ENCODE measurements at places on chromosomes 11 and 22. TPM values are rescaled to one million over a fixed set of nuclear protein-coding genes. Genes with fewer than 3 reads are reported as not detected.
A peak's percentile ranks its signal among the peaks of the same experiment; 100 is the strongest.

KCNJ1 gene
- polyA plus RNA-seq = 76.0 TPM

HIC2 gene
- polyA plus RNA-seq = 9.7 TPM

GAL gene
- 0.23 TPM for polyA plus RNA-seq

RASL10A gene
- polyA plus RNA-seq = 0.40 TPM

MEI1 gene
- polyA plus RNA-seq = 4.6 TPM

LRRC74B gene
- polyA plus RNA-seq = 0.27 TPM

GRCh38 chr22:20036084-20036482 lies 15.2 kb downstream of the TANGO2 start:
- DNase-seq = peak; percentile 14

DNA sequence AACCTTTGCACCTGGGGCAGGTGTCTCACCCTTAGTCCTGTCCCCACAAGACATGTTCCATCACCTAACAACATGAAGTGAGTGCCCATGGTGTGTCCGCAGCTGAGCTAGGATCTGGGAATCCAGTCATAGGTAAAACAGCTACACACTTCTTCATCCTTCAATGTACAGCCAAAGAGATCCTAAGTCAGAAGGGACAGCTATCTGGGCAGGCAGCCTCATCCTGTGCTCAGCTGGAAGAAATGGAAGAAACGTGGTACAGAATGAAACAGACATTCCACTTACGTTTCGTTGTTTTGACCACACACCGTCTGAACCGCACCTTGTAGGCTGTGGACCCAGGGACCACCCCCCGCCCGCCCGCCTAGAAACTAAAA lies 30.8 kb downstream of the PDGFB start:
- no peak for DNase-seq

DNA sequence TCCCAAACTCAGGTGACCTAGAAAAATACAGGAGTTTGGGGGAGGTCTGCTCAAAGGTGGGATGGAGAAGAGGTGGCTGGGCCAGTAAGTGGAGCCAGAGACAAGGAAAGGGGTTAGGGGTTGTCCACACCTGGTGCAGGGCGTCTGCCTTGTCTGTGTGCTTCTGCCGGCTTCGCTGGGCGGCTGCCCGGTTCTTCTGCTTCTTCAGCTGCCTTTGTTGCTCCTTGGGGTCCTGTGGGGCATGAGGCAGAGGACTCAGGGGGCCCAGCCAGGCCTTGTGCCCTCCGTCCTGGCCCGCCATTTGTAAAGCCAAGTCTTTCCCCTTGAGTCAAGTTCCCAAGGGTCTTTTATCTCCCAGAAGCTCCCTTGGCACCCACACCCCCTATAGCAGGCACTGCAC lies 2.5 kb downstream of the BATF2 start:
- DNase-seq = no peak

- no peak for DNase-seq
Measured at GRCh38 chr22:44107340-44107739, 73.4 kb upstream of the PARVG start.

DNA sequence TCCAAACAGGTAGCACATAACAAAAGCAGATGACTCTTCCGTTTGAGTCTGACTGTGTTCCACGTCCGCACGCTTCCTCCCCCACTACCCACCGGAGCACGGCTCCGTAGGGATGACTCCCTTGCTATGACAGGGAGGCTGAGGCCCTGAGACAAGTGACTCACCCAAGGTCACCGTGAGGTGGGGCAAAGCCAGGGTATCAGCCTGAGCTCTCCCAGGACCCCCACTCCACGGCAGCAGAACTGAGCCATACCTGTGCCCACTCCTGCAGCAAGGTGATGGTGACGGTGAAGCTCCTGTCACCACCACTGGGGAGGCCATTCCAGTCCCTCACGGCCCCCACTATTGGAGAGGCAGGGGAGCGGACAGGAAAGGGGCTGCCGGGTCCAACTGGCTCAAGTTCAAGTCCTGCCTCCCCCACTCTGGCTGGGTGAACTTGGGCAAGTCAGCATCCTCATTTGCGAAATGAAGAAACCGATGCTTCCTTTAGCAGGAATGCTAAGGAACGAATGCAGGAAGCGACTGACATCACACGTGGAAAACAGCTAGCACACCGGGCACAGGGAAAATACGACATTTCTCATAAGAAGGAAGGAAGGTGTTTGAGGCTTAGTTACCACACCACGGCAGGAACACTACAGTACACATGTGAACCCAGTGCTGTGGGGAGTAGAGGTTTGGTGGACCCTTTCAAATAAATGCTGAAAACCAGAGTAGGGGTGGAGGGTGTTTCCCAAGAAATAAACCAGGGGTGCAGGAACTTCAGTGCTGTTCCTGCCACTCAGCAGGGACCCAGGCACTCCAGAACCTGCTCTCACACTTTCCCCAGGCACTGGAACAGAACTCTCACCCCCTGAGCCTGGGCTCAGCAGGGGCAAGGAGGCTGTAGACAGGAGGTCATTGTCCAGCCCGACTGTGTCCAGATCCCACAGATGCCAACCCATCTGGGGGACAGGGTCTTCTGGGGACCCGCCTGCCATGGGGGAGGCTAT lies 32.4 kb upstream of the CBX7 start:
- no peak for DNase-seq

- peak; percentile 85 for DNase-seq
Measured at GRCh38 chr11:94926698-94927237, 46.6 kb downstream of the CWC15 start.

- DNase-seq = no peak
Measured at GRCh38 chr22:20432244-20432686, 5.4 kb downstream of the SCARF2 start.

DNA sequence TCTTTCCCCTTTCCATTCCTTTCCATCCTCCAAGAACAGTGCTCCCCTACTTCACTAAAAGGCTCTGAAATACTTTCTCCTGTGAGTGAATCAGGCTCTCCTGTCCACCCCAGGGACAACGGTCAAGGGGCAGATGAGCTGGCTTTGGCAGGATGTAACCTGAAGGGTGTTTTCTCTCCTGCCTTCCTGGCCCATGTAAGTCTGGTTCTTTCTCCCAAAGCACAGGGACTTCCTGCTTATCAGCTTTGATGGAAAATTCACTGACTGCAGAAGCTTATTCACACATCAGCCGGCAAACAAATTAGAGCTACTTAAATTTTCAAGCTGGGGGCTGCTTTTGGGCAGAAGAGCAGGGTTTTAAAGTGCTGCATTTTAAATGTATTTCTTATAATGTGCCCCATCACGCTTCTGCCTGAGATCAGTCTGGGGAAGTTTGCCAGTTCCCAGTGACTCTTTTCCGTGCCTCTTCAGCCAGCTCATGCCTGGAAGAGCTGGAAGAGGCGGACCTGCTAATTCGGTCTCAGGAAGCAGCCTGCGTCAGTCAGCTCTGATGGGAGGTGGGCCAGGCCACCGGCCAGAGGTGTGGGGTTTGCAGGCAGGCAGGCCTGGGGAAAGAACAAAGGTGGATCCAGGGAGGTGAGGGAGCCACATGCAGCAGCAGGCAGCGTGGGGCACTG lies 140.4 kb upstream of the TBCEL start:
- DNase-seq = no peak

DNA sequence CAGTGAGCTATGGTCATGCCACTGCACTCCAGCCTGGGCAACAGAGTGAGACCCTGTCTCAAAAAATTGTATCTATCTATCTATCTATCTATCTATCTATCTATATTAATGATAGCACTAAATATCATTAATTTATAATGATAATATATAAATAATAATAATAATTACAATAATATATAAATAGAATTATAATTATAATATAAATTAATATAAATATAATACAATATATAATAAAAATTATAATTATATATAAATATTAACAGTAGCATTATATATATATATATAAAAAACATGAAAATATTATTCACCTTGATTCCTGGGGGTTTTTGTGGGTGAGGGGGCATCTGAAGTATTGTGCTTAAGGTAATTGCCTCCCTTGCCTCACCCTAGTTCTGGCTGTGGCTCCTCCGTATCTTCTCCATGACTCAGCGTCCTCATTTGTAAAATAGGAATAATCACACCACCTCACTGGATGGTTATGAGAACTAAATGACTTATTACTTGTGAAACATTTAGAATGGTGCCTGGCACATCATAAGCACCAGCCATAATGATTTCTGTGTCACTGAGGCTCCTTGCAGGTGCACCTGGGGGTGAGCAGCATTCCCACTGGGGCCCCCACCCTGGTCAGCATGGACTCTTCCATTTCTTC lies 18.8 kb downstream of the RASD2 start:
- DNase-seq = no peak

GRCh38 chr22:36771356-36772063 lies 4.4 kb downstream of the IFT27 start:
- no peak for DNase-seq

DNA sequence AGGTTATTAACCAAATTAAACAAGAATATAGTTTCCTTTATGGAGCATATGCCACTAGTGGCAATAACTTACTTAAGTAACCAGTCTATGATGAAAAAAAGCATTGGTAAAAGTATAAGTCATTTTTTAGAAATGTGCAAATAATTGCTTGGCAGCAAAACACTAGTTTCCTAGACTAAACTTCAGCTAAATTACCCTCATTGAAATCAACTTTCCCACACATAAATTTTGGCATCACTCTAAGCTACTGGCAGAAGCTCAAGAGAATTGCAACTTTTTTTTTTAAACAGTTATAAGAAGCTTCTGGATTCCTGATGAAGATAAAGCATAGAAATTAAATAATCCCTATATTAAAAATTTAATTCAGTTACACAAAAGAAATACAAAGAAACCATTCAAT lies 12.5 kb downstream of the CCDC34 start:
- no peak for DNase-seq

GRCh38 chr11:57674251-57674650 lies 6.3 kb downstream of the ZDHHC5 start:
- no peak for DNase-seq

- no peak for DNase-seq
Measured at GRCh38 chr11:2777386-2777785, 77.6 kb upstream of the KCNQ1OT1 start.

GRCh38 chr11:35919244-35919643 lies 24.6 kb upstream of the LDLRAD3 start:
- DNase-seq = no peak

GRCh38 chr11:22555881-22556280 lies 69.7 kb downstream of the FANCF start:
- DNase-seq = no peak

- no peak for DNase-seq
Measured at GRCh38 chr11:81578571-81578970, 1155.1 kb downstream of the FAM181B start.

DNA sequence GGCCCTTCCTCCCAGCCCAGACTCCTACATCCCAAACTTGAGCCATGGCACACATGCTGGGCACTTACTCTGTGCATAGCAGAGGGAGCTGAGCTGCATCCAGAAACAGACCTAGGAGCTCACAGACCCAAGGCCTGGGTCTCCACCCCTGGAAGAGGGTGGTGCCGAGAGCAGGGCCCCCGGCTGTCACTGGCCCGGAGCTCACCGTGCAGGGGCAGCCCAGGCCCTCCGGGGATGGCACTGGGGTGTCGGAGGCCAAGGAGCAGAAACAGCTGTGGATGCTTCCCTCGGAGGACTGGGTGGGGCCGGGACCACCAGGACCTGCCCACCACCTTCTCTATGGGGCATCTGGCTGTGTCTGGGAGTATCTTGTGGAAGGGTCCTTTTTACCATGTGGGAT lies 4.3 kb upstream of the APOBEC3A start:
- no peak for DNase-seq

DNA sequence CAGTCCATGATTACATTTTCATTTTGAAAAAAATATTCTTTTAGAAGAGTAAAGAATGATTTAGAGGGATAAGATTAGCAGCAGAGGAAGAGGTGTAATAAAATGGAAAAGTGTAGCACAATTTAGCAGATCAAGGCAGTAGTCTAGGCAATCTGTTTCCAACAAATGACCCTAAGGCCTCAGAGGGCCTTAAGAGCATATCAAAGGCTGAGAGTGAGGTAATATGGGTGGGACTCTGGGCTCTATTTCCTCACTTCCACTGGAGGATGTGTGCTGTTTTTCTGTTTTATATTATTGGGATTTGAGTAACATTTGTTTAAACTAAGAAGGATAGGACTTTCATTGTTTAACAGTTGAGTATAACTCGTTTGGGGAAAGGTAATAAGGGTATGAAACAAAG lies 28.8 kb downstream of the CCDC81 start:
- DNase-seq = no peak

- no peak for DNase-seq
Measured at GRCh38 chr22:49948116-49948957, 12.2 kb upstream of the PIM3 start.

DNA sequence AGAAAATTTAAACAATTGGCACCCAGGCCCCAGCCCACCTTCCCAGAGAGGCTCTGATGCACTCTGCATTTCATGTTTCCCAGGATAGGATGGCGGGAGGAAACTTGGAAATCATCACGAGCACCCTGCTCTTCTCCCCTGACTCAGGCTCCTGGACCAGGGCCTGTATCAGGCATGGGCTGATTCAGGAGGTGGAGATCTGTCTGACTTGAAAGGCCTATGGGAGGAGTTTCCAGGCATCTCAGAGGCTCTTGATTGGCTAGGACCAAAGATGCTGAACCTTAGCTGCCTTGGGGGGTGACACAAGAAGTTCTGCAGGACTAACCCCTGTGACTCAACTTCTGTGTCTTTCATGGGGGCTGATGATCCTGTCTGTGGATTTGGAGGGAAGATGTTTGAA lies 106.2 kb downstream of the PKNOX2 start:
- DNase-seq = no peak

DNA sequence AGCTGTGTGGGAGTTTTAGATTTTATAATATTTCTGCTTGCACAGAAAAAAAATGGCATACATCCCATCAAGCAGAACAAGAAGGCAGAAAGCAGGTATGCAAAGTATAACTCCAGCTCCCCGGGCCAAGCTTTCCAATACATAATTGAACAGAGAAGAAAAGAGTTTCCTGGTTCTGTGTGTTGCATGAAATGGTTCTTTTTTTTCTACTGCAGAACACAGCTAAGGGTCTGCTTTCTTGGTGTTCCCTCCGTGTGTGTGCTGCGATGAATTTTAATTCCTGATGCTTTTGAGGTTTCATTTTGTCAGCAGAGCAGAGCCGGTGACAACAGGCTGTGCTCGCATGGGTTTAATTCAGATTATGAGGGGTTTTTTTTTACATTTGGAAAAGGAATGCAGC lies 70.7 kb upstream of the TTC12 start:
- no peak for DNase-seq

- DNase-seq = no peak
Measured at GRCh38 chr11:114136686-114137640, 77.5 kb downstream of the ZBTB16 start.

- peak; percentile 29 for DNase-seq
Measured at GRCh38 chr11:75667255-75667830, 1.5 kb downstream of the MAP6 start.

All from left kidney (tissue), 8 donors.